ENCODE measurements at places on chromosomes 3 and 15.

- peak; percentile 13 for DNase-seq
Measured at GRCh38 chr3:108420926-108421325, 89.5 kb downstream of the MYH15 start.

- DNase-seq = no peak
Measured at GRCh38 chr3:23159929-23160328, 43.2 kb upstream of the UBE2E2 start.

GRCh38 chr15:59399465-59400102 lies 26.9 kb upstream of the MYO1E start:
- no peak for DNase-seq

- DNase-seq = no peak
Measured at GRCh38 chr15:96053781-96054428, 276.6 kb upstream of the NR2F2 start.

DNA sequence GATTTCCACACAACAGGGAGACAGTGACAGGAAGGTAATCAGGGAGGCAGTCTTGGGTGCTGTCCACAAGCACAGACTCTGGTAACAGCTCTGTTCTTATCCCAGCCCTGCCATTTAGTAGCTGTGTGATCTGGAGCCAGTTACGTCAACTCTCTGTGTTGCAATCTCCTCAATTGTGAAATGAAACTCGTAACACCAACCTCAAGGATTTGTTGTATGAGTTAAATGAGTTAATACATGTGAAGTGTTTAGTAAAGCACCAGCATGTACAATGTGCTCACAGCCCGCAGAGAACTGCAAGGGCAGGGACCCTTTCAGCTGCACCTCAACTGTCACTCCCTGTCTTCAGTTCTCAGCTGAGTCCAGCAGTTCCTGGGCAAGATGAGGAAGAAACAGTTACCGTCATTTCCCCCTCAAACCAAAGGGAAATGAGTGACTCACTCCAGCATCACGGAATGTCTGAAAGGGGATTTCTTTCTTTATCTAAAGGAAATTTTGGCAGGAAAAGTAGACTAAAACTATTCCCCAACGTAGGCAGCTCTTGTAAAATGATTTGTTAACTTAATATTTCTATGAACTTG lies 39.9 kb upstream of the MB21D2 start:
- DNase-seq = peak; percentile 11

- no peak for DNase-seq
Measured at GRCh38 chr15:74010929-74011540, 16.5 kb downstream of the PML start.

- DNase-seq = no peak
Measured at GRCh38 chr15:64275934-64276333, 80.0 kb downstream of the CSNK1G1 start.
